ENCODE measurements at places on chromosomes 16 and 17.

- DNase-seq: no peak
These were observed 40.7 kb upstream of the DOC2B start for GRCh38 chr17:222172-222571.

DNA sequence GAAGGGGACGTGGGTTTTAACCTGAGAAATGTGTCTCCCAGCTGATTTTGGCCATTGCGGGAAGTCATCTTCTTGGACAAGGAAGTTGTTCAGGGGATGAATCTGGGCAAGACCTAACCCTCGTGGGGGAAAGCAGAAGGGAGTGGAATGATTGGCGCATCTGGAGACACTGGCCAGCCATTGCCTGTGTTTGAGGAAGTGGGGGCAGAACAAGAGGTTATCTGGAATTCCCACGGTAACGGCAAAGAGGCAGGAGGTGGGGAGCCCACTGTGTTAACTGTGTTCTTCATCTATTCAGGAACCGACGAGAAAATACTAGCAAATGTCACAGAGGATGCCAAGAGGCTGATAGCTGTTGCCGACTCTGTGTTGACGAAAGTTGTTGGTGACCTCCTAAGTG is 66.9 kb downstream of the RNF213 start:
- no peak for DNase-seq

DNA sequence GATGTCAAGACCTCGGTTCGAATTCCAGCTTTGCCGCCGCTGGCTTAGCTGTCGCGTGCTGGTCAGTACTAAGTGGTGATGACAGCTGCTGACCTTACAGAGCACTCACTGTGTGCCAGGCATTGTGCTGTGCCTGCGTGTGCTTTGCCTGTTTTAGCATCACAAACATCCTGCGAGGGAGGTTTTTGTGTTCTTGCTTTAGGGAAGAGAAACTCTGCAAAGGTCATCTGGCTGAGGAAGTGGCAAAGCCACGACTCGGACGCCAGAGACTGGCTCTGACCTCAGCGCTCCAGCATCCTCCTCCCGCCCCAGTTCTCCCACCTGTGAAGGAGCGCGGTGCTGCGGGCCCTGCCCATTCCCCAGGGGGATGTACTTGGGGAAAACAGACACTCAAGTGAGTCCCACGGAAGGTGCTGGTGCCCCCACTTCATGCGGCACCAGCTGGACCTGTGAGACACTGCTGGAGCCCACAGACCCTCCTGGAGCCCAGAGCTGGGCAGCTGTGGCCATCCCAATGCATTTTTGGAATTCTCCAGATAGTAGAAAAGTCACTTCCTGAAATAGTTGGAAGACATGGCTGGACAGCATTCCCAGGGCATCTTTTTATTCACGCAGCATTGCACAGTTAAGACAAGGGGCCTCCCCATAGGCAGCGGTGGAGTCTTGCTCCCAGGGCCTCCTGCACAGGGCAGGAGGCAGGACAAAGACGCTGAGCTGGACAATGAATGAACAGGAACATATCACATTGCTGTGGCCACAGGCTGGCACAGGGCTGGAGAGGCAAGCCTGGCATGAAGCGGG is 20.0 kb upstream of the HERPUD1 start:
- DNase-seq: no peak

GRCh38 chr17:40538019-40538935 is 27.0 kb downstream of the CCR7 start:
- DNase-seq: no peak

- DNase-seq: no peak
These were observed 81.2 kb upstream of the CACNG3 start for GRCh38 chr16:24174957-24175356.

GRCh38 chr17:8137645-8138373 is 13.9 kb upstream of the HES7 start:
- no peak for DNase-seq
